ENCODE measurements at places on chromosomes 3 and 15. TPM values are rescaled to one million over a fixed set of nuclear protein-coding genes. Genes with fewer than 3 reads are reported as not detected.

DNA sequence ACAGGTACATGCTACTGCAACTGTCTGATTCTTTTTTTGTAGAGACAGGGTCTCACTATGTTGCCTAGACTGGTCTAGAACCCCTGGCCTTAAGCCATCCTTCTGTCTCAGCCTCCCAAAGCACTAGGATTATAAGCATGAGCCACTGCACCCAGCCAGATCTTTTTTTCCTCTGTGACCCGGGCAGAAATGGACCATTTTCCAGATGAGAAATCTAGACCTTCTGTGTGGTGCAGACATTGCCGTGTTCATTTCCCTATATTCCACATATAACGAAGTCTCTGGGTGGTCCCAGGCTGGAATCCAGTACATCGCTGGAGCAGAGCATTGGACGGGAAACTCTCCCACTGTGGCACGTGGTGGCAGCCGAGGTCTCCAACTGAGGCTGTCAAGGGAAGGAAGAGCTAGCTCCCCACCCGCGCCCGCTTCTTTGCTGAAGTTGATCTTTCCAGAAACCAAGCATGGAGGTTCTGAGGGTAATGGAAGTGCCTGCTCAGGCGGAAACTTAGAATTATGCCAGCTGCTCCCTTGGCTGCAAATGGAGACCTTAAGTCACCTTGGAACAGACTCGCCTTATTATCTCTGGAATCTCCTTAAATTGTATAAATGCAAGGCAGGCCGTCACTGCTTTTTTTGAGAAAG is 23.1 kb upstream of the TXNRD3 start:
- no peak for DNase-seq

CHST13 gene
- 3.5 TPM for polyA plus RNA-seq

DNA sequence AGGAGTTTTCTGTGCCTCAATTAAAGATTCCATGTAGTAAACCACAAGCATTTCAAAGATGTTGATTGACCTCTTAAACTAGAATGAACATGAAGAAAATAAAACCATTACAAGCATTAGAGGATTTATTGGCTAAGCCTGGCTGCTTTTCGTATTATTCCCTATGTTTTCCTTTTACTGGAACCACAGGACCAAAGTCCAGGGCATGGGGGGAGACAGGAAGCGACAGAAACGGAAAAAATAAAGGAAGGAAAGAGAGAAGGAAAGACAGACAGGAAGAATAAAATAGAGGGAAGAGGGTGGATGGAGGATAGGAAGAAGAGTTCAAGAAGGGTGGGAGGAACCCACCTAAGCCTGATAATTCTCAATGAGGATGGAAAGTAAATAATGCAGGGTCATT is 169.9 kb downstream of the SHQ1 start:
- no peak for DNase-seq

- DNase-seq, result no peak
These were observed 100.1 kb downstream of the VGLL3 start for GRCh38 chr3:86890741-86891396.

TIPARP gene
- 27.8 TPM for polyA plus RNA-seq

ISLR gene
- 43.2 TPM for polyA plus RNA-seq

DNA sequence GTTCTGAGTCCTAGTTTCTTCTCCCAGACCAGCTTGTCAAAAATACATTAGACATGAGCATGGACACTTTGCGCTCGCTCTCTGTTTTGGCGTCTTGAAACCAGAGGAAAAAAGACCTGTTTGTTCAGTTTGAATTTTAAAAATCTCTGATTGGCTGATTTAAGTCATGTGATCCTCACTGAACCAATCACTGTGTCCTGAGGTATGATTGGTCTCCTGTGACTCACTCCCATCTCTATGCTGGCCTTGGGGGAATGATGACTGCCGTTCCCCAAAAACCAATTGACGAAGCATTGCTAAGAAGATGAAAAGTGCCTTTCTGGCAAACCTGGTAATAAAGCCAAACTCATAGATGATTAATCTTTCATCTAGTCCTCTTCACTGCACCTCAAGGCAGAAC is 256.5 kb downstream of the IL5RA start:
- DNase-seq, result no peak

GRCh38 chr3:14497321-14497720 is 42.8 kb downstream of the GRIP2 start:
- DNase-seq, result no peak

DNAH12 gene
- 3.0 TPM for polyA plus RNA-seq

- no peak for DNase-seq
These were observed 27.0 kb downstream of the SLC41A3 start for GRCh38 chr3:126056681-126057500.

CCRL2 gene
- 1.2 TPM for polyA plus RNA-seq

DNA sequence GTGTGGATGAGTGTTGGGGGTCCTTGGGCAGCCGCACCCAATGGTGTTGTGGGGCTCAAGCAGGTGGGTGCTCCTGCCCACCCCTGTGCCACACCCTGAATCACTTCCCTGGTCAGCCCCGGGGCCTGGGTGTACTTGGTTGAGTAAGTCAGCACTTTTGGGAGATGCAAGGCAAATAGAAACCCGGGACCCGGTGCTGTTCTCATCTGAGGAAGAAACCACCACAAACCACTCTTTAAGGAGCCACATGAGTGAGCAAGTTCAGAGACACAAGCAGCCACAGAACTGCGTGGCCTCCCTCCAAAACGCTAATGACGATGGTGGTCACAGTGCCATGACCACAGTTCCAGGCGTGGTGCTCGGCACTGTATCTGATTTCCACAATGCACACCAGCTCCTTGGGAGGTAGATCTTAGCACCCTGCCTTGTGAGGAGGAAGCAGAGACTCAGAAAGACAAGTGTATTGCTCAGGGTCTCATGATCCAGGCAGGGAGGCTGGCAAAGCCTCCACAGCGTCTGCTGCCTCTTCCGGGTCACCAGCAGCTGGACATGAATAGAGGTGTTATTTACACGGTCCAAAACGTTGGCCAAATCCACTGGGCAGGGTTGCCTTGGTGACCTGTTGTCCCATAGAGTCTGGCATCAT is 118.2 kb upstream of the ALDH1A3 start:
- no peak for DNase-seq

DNA sequence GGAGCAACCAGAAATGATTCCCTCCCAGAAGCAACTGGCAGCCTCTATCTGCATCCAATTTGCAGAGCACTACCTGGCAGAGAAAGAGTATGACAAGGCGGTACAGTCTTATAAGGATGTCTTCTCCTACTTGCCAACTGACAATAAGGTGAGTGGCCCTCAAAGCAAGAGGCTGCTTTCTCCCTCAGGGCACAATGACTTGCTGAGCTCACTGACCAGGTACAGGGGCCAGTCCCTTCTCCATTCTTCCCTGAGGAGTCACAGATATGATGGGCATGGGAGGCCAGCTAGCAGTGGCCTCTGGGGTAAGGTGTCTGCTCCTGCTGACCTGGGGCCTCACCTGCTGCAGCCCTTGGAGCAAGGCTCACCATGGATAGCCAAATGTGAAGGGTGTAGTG is 20.3 kb downstream of the CSRNP1 start:
- no peak for DNase-seq

Data from left kidney (tissue), 8 donors.